ENCODE measurements at places on chromosomes 2 and 18. TPM values are rescaled to one million over a fixed set of nuclear protein-coding genes. Genes with fewer than 3 reads are reported as not detected.

GRCh38 chr2:64192664-64193105, 48.5 kb upstream of the PELI1 start:
- H3K27ac ChIP-seq = no peak overlapping the region
- H3K4me3 ChIP-seq = no peak overlapping the region
- H3K27me3 ChIP-seq = peaks cover 18% of the 10 kb centered on the region
- H3K4me1 ChIP-seq = no peaks in the 10 kb centered on the region

GRCh38 chr2:64846177-64846576, 143.0 kb upstream of the SLC1A4 start:
- H3K27ac ChIP-seq = no peak overlapping the region
- H3K36me3 ChIP-seq = no peaks in the 10 kb centered on the region
- peak; percentile 53 for DNase-seq
- peaks cover 11% of the 10 kb centered on the region for H3K4me1 ChIP-seq

- no peak for DNase-seq
- no peak overlapping the region for H3K27ac ChIP-seq
- no peaks in the 10 kb centered on the region for H3K27me3 ChIP-seq
- no peaks in the 10 kb centered on the region for H3K4me1 ChIP-seq
- H3K4me3 ChIP-seq = no peak overlapping the region
- H3K36me3 ChIP-seq = no peaks in the 10 kb centered on the region
These were observed 1.3 kb upstream of the CCDC141 start for GRCh38 chr2:179051250-179051649.

GRCh38 chr2:84857566-84857965, 23.3 kb downstream of the TRABD2A start:
- no peak overlapping the region for H3K4me3 ChIP-seq
- no peaks in the 10 kb centered on the region for H3K36me3 ChIP-seq
- no peaks in the 10 kb centered on the region for H3K4me1 ChIP-seq
- H3K27me3 ChIP-seq = no peaks in the 10 kb centered on the region

GRCh38 chr18:24982831-24983230, 369.1 kb downstream of the ZNF521 start:
- H3K4me1 ChIP-seq = peaks cover 19% of the 10 kb centered on the region
- H3K27me3 ChIP-seq = no peaks in the 10 kb centered on the region
- DNase-seq = peak; percentile 75

DNA sequence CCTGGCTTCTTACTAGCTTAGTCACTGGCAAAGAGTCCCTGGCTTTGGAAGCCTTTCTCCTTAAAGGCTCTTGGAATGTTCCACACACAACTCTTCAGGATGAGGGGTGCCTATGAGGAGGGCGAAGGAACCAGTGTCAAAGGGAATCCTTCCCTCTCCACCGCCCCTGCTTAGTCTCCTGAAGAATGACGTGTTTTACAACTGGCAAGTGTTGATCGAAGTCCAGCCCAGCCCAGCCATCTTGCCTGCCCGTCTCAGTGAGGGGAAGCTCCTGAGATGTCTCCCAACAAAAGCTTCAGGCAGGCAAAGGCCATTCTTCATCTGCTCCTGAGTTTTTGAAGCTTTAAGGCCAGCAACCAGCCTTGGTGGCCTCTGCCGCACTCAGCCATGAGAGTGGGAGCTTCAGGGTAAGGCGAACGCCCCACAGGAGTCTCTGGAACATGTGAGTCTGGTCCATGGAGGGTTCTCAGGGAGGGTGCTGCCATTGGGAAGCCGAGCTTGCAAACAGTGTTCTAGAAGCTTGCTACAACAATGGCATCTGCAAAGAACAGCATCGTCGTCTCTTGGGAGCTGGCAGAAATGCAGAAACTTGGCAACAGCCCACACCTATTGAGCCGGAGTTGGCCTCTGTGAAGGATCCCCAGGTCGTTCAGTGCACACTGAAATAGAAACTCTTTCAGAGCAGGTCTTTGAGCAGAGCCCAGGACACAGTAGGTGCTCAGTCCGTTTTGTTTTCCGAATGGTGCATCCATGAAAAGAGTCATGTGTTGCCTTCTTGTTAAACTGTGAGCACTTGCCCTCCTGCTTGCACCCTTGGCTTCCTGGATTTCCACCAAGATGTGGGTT, 220.7 kb downstream of the SEPTIN10 start:
- no peaks in the 10 kb centered on the region for H3K36me3 ChIP-seq
- no peak overlapping the region for H3K27ac ChIP-seq
- no peak for DNase-seq
- no peak overlapping the region for H3K4me3 ChIP-seq
- no peaks in the 10 kb centered on the region for H3K4me1 ChIP-seq
- no peaks in the 10 kb centered on the region for H3K27me3 ChIP-seq

GRCh38 chr2:225056330-225057073, 14.2 kb upstream of the DOCK10 start:
- no peaks in the 10 kb centered on the region for H3K36me3 ChIP-seq
- no peak overlapping the region for H3K27ac ChIP-seq
- H3K4me1 ChIP-seq = no peaks in the 10 kb centered on the region
- DNase-seq = peak; percentile 19
- no peak overlapping the region for H3K4me3 ChIP-seq

DNA sequence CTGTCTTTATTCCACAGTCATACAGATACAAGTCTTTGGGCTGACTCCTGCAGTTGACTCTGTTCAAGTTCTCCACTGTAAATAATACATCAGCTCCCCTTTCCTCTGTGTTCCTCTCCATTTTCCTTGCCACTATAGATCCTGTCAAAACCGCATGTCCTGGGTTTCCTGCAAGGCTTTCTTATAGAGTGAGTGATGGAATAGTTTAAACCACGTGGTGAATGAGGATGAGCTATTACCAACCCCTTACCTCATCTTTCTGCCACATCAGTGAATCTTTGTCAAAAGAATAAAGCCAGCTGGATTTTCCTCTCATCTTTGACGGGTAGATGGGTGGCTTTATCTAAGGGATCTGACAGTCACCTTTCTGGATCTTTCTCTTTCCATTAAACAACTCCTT, 3.9 kb upstream of the GALNT14 start:
- H3K4me1 ChIP-seq = no peaks in the 10 kb centered on the region
- H3K36me3 ChIP-seq = no peaks in the 10 kb centered on the region

DNA sequence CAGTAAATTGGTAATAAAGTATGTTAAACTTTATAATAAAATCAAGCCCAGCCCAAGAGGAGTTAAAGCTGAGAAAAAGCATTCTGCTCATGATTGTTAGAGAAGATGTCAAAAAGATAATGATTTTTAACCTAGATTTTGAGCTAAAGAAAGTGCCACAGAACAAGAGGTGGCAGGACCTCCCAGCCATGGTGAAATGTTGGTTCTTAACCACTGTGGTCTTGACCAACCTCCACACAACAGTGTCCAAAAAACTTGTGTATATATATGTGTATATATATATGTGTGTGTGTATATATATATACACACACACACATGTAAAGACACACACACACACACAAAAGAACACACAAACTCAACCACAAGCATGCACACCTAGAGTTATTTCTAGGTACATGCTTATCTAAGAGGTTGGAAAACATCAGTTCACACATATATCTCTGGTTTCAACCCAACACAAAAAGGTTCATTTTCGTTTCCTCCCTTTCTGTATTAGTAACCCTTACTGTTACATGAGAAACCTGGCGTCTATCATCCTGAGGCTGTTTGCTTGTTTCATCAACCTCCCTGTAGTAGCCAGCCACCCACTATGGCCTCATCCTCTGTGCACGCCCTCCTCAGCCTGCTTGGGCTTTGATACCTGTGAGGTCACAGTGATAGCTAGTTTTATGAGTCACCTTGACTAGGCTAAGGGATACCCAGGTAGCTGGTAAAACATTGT, 631.8 kb upstream of the ID2 start:
- no peak for DNase-seq
- no peaks in the 10 kb centered on the region for H3K4me1 ChIP-seq
- no peaks in the 10 kb centered on the region for H3K27me3 ChIP-seq
- no peaks in the 10 kb centered on the region for H3K36me3 ChIP-seq
- H3K4me3 ChIP-seq = no peak overlapping the region

- peaks cover 18% of the 10 kb centered on the region for H3K4me1 ChIP-seq
- H3K27me3 ChIP-seq = no peaks in the 10 kb centered on the region
- no peak for DNase-seq
- no peak overlapping the region for H3K4me3 ChIP-seq
- H3K27ac ChIP-seq = no peak overlapping the region
These were observed 11.0 kb upstream of the CREG2 start for GRCh38 chr2:101398116-101398821.

The GALNT3 gene
- not detected for total RNA-seq

The ALPI gene
- total RNA-seq = not detected

The SRSF7 gene
- total RNA-seq = 95.0 TPM

The NPPC gene
- not detected for total RNA-seq

The VWC2L gene
- not detected for total RNA-seq

The RPRM gene
- not detected for total RNA-seq

The VAPA gene
- total RNA-seq = 204 TPM

The MOB1A gene
- total RNA-seq = 120 TPM

Measured in GM23248 (cell line).